ENCODE measurements at places on chromosomes 11 and 22. TPM values are rescaled to one million over a fixed set of nuclear protein-coding genes. Genes with fewer than 3 reads are reported as not detected.

DNA sequence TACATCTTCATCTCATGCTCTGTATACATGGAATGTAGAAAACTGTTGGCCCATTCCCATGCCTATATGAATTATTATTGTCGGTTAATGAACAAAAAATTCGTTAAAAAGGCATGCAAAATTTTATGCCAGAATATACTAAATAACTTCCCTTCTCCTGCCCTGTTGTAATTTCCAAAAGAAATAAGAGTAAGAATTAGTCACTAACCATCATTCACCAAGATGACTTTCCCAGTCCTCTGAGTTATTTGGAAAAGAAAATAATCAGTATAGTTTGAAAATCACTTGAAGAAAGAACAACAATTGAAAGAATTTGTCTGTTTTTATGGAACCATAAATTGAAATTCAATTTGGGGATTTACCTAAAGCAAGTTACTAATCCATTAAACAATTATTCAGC lies 1149.1 kb upstream of the RAG2 start:
- DNase-seq: no peak

DNA sequence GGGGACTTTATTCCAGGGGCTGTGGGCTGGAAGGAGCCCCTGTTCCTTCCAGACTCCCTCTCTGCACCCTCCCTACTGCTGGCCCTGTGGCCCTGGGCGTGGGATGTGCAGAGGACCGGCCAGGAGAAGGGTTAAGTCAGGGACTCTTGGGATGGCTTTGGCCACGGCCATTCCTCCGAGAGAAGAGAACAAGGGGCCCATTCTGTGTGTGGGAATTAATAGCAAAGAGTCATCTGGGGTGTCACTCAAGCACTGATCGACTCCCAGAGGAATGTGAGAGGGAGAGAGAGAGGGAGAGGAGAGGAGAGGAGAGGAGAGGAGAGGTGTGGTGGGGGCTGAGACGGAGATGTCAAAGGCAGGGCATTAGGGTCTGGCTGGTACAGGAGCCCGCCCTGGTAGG lies 14.2 kb upstream of the SOX10 start:
- no peak for DNase-seq

GRCh38 chr22:24289741-24290163 lies 19.1 kb downstream of the SPECC1L start:
- DNase-seq: no peak

- DNase-seq: no peak
These were observed 7.1 kb downstream of the NLRX1 start for GRCh38 chr11:119175493-119176077.

GRCh38 chr11:10885703-10886363 lies 28.0 kb upstream of the ZBED5 start:
- peak; percentile 96 for DNase-seq

DNA sequence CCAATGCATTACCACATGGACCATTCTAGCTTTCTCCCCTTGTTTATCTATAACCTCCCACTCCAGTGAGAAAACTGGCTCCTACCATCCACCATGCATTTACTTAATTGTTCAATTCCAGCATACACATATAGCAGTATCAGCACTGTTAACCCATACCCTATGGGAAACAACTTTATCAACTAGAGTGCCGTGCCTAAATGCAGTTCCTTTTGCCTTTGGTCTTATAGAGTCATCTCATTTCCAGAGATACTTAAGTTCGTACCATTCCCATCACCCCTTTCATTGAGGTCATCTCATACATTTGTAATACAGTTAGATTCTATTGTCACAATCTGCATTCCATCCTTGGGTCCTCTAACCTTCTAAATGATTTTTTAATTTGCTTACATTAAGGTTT lies 86.9 kb downstream of the PARVA start:
- DNase-seq: no peak

Gene MB
- 1.7 TPM for total RNA-seq

DNA sequence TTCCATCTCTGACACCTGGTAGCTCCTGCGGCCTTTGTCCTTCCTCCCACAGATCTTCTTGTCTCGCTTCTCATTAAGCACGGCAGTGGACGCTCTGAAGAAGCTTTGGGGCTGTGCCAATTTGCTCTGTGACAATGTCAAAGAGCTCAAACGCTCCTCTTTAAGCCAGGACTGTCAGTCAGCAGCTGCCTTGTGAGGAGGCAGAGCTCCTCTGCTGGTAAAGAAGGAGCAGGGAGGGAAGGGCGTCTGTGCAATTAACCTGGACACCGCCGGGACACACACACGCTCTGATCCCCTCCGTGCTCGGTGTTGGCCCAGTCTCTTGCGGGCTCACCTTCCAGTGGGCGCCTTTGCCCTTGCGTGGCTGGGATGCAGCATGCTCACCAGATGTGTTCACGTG lies 373.9 kb downstream of the BRD1 start:
- DNase-seq: no peak

DNA sequence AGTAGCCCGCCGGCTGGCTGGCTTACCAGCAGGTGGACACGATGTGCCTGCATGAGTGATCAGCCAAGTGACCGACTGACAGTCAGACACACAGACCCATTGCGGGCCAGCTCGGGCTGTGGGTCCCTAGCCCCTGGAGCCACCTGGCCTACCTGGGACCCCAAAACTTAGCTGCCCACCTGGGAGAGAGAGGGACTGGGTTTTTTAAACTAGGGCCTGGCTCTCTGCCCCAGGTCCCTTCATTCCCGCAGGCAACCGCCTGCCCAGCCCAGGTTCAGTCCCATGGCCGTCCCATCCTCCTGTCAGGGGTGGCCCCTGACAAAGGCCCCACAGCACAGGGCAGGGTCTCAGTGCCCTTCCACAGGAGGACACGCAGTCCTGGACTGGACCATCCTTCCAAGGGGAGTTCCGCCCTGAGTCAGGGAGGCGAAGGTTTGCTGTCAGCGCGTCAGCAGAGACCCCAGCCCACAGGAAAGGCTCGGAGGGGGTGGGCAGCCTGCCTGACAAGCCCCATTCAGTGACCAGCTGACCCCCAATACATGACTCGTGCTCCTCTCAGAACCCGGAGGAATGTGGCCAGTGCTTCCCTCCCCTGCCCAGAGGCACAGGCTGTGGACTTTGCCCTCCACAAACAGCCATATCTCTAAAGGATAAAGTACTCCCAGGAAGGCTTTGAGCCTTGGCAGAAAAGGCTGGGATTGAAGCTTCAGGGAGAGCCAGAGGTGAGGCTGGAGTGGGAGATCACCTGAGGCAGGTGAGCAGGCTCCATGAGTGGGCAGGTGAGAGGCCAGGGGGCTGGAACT lies 8.4 kb downstream of the SLCO2B1 start:
- DNase-seq: no peak

- no peak for DNase-seq
These were observed 881.8 kb downstream of the BRD1 start for GRCh38 chr22:48945621-48946458.

DNA sequence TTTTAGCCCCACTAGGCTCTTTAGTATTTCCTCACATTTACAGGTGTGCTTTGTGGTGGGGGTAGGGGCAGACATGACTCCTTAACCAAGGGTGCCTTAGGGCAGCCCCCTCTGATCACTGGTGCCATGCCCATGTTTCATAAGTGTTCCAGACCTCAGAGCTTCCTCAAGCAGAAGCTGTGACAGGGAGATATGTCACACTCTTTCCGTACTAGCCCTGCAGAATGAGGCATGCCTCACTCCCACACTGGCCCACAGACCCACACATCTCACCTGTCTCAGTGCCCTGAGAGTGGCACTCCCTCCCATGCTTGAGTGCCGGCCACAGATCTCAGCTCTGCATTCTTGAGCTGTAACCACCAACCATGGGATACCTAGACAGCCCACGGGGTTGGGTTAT lies 22.9 kb upstream of the OR56B4 start:
- no peak for DNase-seq

- DNase-seq: no peak
These were observed 19.5 kb upstream of the IGLL5 start for GRCh38 chr22:22867996-22868715.

GRCh38 chr11:106473089-106473722 lies 395.7 kb downstream of the AASDHPPT start:
- no peak for DNase-seq

- peak; percentile 24 for DNase-seq
These were observed 10.1 kb downstream of the C11orf87 start for GRCh38 chr11:109432105-109432504.

Gene SEC14L6
- total RNA-seq: 2.4 TPM

- peak; percentile 50 for DNase-seq
These were observed 134.1 kb downstream of the UVRAG start for GRCh38 chr11:75949023-75949672.

Gene OR52N4
- total RNA-seq: 1.9 TPM

- DNase-seq: no peak
These were observed 758.7 kb downstream of the BRD1 start for GRCh38 chr22:49068861-49069500.

GRCh38 chr11:8099291-8099899 lies 18.4 kb downstream of the TUB start:
- peak; percentile 74 for DNase-seq

Gene OR52H1
- 1.7 TPM for total RNA-seq

- DNase-seq: no peak
These were observed 104.2 kb upstream of the SORL1-AS1 start for GRCh38 chr11:121556937-121557336.

- no peak for DNase-seq
These were observed 61.3 kb downstream of the TRIM44 start for GRCh38 chr11:35723913-35724312.

DNA sequence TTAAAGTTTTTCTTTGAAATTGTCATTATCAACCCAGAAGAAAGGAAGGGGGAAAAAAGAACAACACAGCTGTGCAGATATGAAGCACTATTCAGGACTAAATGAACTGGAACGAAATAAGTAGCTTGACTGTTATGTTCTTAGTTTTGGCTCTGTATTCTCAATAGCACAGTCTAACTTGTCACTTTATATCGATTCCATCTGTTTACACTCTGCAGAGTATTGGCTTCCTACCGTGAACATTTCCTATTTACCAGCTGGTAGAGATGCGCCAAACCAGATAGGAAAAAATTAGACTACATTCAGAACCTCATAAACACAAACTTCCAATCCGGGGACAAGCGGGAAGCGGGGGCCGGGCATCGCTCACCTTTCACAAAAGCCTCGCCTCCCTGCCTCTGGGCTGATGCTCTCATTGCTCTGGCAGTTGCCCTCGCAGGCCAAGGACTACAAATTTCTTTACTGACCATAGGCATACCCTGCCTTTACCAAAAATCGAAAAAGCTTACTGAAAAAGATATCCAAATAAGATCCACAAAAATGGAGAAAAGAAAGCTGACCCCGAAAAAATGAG lies 66.2 kb downstream of the EFCAB6 start:
- DNase-seq: no peak

DNA sequence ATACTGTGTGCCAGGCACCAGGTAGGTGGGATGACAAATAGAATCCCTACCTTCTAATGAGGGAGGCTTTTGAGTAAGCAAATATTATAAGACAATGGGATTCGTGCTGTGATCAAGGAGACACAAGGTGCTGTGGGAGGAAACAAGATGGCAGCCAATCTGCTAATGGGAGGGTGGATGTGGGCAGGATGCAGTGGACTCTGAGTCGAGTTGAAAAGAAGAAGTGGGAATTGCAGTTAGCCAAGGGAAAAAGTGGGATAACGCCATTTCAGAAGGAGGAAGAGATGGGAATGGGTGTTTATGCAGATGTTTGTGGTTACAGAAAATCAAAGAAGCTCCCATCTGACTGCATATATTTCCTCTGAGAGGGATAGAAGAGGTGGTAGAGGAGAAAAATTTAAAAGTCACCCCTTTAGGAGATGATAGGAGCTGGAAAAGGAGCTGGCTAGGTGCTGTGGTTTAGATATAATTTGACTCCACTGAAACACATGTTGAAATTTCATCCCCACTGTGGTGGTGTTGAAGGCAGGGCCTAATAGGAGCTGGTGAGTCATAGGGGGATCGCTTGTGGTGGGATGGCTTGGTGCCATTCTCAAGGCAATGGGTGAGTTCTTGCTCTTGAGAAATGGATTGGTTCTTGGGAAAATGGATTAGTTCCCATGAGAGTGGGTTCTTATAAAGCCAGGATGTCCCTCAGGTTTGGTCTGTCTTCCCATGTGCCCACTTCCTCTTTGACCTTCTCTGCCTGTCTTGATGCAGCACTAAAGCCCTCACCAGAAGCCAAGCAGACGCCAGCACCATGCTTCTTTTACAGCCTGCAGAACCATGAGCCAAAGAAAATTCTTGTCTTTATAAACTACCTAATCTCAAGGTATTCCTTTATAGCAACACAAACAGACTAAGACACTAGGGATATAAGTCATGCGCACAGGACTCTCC lies 30.0 kb upstream of the POU2AF1 start:
- DNase-seq: no peak

DNA sequence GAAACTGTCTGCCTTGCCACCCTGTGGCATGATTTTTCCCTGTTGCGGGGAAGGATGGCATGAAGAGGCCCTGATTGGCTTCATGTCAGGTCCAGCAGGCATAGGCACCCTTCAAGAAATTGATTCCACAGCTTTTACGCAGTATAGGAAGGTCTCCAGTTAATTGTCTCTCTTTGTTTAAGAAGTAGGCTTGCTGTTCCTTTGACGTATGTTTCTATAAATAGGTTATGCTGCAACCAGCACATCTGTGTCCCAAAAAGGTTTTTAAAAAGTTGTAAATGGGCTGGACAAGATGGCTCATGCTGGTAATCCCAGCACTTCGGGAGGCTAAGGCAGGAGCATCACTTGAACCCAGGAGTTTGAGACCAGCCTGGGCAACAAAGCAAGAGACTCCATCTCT lies 62.6 kb downstream of the CD6 start:
- DNase-seq: no peak

Gene LMO1
- 2.6 TPM for total RNA-seq

Gene FXYD2
- 2.4 TPM for total RNA-seq

Gene MMP10
- 26.0 TPM for total RNA-seq

- peak; percentile 96 for DNase-seq
These were observed 17.1 kb downstream of the TTC12 start for GRCh38 chr11:113331441-113331840.

DNA sequence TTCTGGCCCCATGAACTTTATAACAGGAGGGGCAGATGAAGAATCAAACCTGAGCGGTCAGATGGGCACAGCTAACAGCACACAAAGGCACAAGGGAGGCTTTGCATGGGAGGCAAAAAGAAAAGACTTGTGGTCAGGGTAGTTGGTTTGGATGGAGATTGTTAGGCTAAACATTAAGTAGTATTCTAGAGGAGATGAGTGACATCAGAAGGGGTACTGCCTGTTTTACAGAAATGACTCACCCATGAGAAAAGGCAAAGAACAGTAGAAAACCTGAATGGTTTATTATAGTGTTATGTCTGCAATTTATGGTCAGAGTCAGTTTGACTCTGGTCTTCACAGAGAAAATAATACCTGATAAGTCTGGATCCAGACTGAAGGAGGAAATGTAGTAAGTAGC lies 129.8 kb upstream of the KIRREL3 start:
- DNase-seq: no peak

Gene NAALAD2
- total RNA-seq: 7.2 TPM
